SK-N-SH treated with all-trans-retinoic acid at 6 μM for 48 hours (cell line): ENCODE measurements at places on chromosomes 3 and 15.

DNA sequence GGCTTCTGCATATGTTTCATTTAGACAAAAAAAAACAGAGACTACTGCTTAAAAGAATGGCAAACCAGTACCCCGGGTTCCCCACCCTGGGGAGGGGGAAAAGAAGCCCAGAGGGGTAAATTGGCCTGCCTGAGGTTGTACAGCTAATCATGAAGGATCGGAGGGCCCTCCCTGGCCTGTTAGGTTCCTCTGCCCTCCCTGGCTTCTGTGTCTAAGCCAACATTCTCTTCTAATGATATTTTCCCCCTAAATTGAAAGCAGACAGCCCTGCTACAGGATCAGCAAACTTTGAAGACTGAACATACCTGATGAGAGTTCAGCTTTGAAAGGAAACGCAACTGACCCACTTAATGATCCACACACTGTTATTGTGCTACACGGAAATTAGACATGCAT is 2.5 kb downstream of the ARHGAP31 start:
- peak; percentile 19 for ATAC-seq

GRCh38 chr15:78097667-78098066 is 5.3 kb downstream of the SH2D7 start:
- no peak for ATAC-seq

GRCh38 chr3:39651993-39652739 is 157.2 kb upstream of the MYRIP start:
- ATAC-seq, result no peak

DNA sequence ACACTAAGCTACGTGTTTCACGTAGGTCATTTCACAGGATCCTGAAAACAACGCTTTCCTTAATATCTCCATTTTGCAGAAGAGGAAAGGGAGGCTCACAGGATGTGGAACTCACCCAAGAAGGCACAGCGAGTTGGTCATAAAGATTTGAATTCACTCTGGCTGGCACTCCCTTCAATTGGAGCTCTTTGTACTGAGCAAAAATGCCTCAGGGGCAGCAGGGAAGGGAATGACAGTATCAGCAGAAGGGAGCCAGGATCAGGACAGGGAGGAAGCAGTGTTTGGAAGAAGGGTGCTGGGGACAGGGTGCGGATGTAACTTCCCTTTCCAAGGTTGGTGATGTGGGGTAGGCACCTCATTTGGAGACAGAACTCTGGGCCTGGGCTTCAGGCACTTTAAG is 1.1 kb upstream of the ST6GAL1 start:
- no peak for ATAC-seq

DNA sequence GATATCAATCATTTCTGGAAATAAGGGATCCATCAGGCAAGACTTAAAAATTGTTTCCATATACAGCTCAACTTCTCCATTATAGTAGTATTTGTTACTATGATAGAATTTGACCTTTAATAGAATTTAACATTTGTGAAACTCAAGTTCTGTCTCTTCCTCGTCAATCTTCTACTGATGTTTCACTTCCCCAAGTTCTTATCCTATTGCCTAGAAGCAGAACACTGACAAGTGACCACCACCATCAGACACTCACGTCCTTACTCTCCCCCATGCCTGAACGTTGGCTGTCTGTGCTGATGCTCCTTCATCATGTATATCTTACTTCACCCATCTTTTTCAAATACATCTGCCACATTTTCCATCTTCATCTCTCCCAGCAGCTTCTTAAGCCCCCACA is 26.6 kb upstream of the TAFA4 start:
- no peak for ATAC-seq

- ATAC-seq, result no peak
Observed at GRCh38 chr15:75924576-75924975, 20.9 kb downstream of the FBXO22 start.

DNA sequence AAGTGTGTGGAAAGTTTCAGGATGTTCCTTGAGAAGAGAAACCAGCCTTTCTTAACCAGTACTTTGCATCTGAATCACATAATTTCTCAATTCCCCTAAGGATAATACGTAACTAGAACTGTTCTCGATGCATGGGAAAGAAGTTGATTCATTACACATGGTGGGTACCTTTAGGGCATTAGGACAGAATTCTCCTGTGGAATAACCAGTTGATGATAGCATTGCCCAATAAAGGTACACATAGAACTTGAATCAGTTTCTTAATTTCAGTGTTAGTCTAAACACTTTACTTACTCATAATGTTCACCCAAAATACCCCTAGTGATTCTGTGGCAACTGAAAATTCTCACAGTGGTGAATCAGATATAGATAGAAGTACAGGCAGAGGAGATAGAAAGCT is 1030.9 kb downstream of the ROBO1 start:
- no peak for ATAC-seq

DNA sequence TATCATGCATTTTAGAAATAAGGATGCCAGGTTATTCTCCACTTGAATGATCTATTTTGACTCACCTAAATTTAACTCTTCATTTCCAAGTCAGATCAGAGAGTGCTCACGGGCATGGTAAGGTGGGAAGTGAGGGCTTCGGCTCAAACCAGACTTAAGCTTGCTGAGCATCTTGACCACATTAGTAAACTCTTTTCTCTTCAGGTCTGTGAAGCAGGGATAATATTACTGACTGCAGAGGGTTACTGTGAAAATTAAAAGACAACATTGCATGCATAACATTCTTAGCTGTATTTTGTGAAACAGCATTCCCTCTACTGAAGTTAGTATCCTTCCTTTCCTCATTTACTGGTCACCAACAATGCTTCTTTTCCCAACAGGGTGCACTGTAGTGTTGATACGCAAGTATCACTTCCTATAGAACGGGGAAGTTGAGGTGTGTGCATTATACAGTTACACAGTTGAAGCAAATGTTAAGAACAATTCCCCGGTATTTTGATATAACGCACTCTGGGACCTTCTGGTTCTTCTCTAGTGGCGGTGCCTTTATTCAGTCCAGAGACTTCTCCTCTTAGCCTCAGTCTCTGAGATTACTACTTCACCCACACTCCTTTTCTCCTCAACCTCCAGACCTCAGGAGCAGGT is 74.1 kb upstream of the MNS1 start:
- no peak for ATAC-seq

GRCh38 chr3:153528473-153528872 is 366.4 kb downstream of the RAP2B start:
- ATAC-seq, result no peak

GRCh38 chr3:72344236-72344635 is 504.0 kb downstream of the SHQ1 start:
- ATAC-seq, result no peak

DNA sequence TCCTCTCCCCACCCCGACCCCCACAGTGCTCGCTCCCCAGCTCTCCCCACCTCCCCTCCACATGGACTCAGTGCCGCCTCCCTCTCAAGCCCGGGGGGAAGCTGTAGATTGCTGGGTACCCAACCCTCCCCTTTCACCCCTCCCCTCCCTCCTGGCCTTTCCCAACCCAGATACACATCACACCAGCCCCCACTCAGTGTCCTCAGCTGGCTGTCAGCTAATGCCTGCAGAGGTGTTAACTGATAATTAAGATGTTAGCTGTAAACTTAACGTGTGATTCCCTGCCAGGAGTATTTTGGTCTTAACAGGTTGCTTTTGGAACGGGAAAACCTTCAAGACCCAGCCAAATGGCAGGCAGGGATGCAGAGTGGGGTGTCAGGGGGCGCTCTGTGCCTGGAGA is 39.4 kb upstream of the LINGO1 start:
- no peak for ATAC-seq

DNA sequence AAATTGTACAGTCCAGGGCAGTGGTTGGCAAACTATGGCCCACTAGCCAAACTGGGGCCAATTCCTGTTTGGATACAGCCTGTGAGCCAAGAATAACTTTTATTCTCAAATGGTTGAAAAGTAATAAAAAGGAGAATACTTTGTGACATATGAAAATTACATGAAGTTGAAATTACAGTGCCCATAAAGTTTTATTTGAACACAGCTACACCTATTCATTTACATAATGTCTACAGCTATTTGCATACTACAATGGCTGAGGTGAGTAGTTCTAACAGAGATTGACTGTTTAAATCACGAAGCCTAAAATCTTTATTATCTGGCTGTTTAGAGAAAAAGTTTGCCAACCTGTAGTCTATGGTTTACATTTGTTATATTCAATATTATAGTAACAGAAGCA is 600.1 kb downstream of the MAGI1 start:
- ATAC-seq, result no peak

DNA sequence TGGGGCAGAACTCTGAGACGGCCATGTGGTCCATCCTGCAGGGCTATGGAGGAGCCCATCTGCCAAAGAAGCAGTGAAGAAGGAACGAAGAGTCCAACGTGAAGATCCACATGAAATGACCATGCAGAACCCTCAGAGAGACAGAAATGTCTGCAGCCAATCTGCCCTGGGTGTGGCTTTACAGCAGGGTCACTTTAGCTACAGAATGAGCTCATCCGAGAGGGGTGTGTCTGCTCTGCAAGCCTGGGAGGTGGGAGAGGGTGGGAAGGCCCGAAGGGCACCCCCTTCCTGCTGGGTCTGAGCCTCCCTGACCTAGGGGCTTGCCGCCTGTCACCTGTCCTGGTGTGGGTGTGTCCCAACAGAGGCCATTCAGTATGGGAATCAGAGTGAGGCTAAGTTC is 176.3 kb downstream of the ATP10A start:
- no peak for ATAC-seq

DNA sequence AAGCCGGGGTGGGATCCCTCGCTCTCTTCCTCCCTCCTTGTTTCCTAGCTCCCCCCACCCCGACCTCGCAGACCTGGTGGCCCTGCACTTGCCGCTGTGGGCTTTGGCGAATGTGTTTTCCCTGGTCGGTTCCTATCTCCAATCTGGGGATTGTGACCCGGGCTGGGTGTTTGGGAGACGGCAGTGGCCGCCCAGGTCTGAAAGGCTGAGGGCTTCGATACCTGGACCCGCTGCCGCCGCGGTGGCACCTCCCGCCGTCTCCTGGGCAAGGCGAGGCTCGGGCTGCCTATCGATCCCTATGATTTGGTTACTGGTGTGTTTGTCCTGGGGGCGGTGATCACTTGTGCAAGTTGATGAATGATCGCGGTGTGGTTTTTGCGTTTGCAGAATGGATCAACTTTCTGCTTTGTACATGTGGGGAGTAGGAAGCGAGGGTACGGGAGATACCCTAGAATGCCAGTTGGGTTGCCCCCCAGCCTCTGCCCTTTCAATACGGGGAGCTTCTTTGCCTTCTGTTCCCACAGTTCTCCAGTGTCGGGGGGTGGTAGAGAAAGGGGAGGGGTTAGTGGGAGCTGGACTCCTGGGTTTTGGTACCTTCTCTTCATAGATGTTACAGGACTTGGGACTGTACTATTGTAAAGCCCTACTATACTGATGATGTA is 3.0 kb downstream of the BBX start:
- ATAC-seq, result no peak

- ATAC-seq, result no peak
Observed at GRCh38 chr15:24961967-24962366, 7.2 kb downstream of the SNRPN start.

GRCh38 chr3:48528048-48528447 is 24.1 kb upstream of the SHISA5 start:
- ATAC-seq, result no peak

DNA sequence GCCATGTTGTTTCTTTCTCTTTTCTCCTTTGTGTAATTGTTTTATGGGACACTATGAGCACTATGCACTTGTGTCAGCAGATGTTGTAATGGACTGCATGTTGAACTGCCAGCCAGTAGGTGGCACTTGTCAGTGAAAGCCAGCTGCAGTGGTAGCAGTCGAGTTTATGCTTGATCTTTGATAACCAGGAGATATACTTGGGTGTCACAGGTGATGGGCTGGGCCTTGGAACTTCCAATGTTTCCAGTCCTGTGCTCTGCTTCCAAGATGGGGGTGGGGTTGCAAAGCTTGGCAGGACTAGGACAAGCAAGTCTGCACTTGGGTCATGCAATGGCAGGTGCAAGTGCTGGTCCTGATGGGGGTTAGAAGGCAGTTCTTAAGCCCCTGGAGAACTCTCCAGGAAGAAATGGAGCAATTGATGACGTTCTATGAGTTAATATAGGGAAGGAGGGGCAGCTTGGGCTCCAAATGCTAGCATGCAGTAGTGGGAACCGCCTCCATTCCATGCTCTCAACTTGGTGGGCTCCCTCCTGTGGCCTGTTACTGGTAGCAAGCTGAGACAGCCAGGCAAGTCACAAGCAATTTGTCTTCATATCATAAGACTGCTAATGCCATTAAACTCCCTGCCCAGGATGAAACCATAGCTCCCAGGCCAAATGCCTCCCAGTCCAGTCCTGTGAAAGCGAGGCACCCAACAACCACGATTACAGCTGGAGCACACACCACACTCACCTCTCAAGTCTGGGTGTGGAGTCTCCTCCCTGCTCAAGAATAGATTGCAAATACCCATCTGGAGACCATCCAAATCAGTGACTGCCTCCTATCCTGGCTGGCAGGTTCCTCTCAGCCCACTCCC is 287.2 kb downstream of the CGGBP1 start:
- peak; percentile 94 for ATAC-seq

GRCh38 chr15:41559239-41559782 is 299 bp downstream of the TYRO3 start:
- ATAC-seq, result no peak; the same call in 2 of the 3 replicates

DNA sequence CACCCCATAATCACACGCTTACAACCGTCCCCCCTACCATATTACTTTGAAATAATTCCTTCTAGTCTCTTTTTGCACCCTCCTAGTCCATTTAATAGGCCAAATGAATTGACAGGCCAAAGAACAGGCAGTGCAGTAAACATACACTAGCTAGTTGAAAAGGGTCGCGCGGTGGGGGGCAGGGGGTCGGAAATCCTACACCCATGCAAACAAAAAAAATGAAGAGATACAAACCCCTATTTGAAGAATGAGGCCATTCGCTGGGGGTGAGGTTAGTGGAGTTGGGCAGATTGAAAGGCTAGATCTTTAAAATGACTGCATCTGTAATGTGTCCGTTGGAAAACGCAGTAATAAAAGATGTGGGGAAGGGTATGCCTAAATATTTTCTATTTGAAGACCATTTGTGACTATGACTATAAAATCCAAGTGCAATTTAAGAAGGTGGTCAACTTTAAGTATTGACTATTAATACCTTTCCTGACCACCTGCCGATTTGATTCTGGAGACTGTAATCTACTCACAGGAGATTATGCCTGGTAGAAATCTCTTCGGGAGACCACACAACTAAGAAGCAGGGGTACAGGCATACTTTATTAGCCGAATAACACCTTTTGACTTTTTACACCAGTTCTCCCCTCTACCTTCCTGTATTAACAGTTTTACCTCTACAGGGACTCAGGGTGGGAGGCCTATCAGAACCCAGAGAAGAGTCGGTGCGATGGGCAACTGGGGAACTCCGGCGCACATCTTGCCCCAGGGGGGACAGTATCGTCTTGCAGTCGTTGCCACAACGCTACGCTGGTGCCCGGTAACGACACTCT is 762 bp upstream of the ARL6 start:
- ATAC-seq, result peak; percentile 74

- ATAC-seq, result no peak
Observed at GRCh38 chr3:53581671-53582070, 87.3 kb downstream of the CACNA1D start.

GRCh38 chr15:101521591-101521990 is 32.1 kb upstream of the PCSK6 start:
- no peak for ATAC-seq

GRCh38 chr15:85316244-85316934 is 64.0 kb upstream of the AKAP13 start:
- peak; percentile 63 for ATAC-seq

- no peak for ATAC-seq
Observed at GRCh38 chr3:1623896-1624295, 474.8 kb upstream of the CNTN4 start.

- peak; percentile 13 for ATAC-seq
Observed at GRCh38 chr3:119240101-119240590, 532 bp downstream of the B4GALT4 start.
